ENCODE measurements at places on chromosomes 12 and 14.

- peak; percentile 73 for DNase-seq
These were observed 4.5 kb upstream of the MIA2 start for GRCh38 chr14:39229222-39229543.

GRCh38 chr12:38508246-38508645, 191.7 kb downstream of the ALG10B start:
- DNase-seq, result no peak

GRCh38 chr14:31955936-31956579, 121.0 kb upstream of the ARHGAP5 start:
- no peak for DNase-seq

- DNase-seq, result no peak
These were observed 4.7 kb upstream of the LPAR5 start for GRCh38 chr12:6640497-6640896.

DNA sequence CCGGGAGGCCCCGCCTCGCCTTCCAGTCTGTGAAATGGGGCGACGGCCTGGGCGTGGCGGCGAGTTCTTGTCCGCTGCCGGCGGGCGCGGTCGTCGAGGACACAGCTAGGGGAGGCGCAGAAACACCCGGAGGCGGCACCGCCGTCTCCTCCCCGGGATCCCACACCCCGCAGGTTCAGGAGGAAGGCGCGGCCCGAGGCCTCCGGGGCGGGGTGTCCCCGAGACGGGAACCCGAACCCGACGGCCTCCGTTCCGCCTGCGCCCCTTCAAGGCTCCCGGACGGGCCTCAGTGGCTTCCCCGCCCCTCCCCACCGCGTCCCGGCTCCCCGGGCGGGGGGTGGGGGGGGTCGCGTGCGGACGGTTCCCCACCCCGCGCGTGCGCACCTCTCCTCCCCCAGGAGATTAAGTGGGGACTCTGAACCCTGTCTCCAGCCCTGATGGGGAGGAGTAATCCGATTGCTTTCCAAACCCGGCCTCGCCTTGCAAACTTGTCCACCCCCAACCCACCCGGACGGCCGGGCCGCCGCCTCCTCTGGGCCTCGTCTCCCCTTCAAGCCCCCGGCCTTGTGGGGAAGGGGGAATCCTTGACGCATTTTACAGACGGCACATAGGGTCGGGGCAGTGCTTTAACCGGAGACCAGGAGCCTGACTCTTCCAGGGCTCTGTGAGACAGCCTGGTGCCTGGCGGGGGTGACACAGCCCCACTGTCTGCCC, 35.3 kb upstream of the ANKRD9 start:
- DNase-seq, result peak; percentile 10

DNA sequence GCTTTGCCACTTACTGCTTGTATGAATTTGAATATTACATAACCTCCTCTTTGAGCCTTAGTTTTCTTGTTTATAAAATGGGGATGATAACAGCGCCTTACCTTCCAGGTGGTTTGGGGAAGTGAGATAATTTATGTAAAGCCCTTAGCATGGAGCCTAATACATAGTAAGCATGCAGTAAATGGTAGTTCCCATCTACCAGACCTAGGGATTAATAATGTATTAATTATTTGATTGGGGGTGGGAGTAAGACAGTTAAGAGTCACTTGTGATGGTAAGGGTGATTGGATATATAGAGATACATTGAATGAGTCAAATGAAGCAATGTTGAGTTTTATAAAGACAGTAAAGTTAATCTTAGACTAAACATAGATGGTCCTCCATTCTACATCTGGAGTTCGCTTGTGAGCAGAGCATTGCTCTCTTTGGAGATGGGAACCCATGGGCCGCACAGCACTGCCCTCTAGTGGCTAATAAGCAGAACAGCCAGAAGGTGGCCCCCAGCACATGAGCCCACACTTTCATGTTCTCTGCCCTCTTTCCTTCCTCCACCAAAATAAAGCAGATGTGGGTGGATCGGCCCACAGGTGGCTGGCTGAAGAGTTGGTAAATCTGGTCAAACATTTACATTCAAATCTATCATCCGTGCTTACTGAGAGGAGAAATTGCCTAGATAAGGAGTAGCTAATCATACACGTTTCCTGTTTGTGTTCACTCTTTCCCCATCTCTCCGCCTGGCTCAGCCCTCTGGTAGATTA, 26.5 kb upstream of the TAMALIN start:
- peak; percentile 85 for DNase-seq

GRCh38 chr14:54207075-54207474, 189.7 kb upstream of the CDKN3 start:
- no peak for DNase-seq

DNA sequence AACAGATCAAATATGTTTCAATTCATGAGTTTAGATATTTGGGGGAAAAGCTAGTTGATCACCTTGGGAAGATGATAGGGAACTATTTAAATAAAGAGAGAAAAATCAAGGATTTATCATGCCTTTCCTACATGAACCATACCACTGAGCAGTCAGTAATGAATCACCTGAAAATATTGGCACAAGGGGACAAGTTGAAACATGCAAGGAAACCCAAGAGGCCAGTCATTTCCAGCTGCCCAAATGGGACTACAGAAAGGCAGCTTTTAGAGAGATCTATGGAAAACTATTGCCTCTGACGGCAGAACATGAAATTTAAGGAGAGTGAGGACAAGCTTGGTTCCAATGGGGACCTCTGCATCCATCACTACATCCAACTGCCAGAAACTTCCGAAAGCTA, 14.1 kb upstream of the ETV6 start:
- DNase-seq, result no peak

GRCh38 chr12:4388032-4388431, 8.5 kb upstream of the FGF23 start:
- no peak for DNase-seq

GRCh38 chr12:108671110-108671509, 37.4 kb upstream of the SELPLG start:
- DNase-seq, result no peak

DNA sequence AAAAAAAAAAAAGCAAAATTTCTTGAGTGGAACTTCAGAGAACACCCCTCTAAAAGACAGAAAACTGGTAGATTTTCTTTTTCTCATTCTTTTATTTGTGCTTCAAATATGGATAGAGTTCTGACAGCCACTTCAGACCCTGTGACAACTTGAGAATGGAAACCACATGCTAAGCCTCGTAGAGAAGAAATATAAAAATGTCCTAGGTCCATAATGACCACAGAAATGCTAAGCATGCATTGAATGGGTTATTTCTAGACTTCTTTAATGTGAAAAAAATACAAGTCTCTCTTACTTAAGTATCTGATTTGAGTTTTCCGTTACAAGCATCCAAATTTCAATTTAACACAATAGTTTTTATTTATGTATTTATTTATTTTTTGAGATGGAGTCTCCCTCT, 28.3 kb upstream of the DIO2 start:
- DNase-seq, result no peak

DNA sequence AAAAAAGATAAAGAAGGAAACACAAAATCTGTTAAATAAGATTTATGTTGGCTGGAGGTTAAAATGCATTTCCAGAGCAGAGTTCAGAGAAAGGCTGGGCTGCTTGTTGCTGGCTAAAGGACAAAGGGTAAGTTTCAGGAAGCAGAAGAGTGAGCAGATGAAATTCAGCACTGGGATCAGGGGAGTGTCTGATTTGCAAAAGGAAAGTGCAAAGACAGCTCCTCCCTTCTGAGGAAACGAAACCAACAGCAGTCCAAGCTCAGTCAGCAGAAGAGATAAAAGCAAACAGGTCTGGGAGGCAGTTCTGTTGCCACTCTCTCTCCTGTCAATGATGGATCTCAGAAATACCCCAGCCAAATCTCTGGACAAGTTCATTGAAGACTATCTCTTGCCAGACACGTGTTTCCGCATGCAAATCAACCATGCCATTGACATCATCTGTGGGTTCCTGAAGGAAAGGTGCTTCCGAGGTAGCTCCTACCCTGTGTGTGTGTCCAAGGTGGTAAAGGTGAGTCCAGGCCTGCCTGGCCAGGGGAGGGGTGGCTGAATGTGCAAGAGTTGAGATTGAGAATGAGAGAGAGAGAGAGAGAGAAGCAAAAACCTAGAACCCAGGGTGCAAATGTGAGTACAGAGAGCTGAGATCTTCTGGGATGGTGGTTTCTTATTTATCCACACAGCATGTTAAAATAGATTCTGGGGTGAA, at the start of gene OAS1:
TSS of gene OAS1 (plus strand) at position 251 of the 703 bp plus-strand sequence. CDS start at position 329, 78 bp downstream.
- DNase-seq, result peak; percentile 52

- no peak for DNase-seq
These were observed 24.0 kb upstream of the CLEC4E start for GRCh38 chr12:8564656-8565055.

DNA sequence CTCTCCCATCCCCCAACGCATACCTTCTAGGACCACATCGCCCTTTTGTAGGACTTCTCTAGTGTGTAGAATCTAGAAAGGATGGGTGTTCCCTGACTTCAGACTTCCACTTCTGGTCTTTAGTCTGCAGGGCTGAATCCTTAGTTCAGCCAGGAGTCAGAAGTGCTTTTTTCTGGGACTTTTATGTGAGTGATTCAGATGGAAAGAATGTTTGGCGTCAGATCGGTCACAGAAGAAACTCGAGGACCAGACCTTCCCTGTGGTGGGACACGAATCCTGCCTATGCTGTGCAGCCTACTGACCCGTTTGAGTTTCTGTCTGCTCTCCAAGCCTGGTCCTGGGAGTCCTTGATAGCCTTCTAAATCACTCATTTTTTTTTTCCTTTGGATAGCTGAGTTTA, 165.4 kb upstream of the SSTR1 start:
- no peak for DNase-seq

Data from CD4-positive, alpha-beta T cell (primary cell).